Cerebellar nuclear complex (tissue), 1 donor: ENCODE measurements at places on chromosomes 4 and X.

DNA sequence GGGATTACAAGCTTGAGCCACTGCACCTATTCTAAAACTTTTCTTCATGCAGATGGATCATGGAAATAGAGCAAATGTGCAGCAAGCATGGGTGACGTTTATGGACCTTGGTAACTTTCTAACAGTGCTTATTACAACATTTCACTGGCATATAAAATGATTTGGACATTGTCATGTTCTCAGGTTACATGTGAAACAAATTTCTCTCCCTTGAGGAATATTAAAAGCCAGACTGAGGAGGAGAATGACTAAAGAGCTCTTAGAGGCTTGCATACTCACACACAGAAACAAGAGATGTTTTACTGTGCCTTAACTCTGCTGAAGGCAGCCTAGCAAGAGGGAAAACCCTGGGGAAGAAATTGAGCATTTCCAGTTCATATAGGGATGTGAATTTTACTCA lies 38.6 kb upstream of the GPR101 start:
- DNase-seq, result no peak

DNA sequence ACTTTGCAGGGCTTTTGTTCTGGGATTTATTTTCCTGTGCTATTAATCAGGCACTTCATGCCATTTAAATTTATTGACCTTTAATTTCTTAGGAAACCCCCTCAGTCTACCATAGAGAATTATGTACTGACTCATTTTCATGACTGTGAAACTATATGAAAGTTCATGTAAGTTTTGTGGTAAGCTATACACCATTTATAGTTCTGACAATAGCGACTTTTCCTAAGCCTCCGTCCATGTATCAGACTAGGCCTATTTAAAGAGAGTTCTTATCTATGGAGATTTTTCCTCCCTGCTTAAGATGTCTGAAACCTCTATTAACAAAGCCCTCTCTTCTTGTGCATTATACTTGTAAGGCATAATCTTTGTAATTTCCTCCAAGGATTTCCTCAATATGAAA lies 111.6 kb downstream of the AFF2 start:
- DNase-seq, result no peak

- DNase-seq, result no peak
Observed at GRCh38 chrX:66126662-66127061, 37.4 kb upstream of the HEPH start.

- no peak for DNase-seq
Observed at GRCh38 chr4:71004281-71004851, 10.9 kb downstream of the DCK start.

- DNase-seq, result no peak
Observed at GRCh38 chr4:55964046-55964445, 15.3 kb downstream of the CEP135 start.

GRCh38 chr4:149709640-149710039 lies 106.0 kb downstream of the IQCM start:
- DNase-seq, result no peak

DNA sequence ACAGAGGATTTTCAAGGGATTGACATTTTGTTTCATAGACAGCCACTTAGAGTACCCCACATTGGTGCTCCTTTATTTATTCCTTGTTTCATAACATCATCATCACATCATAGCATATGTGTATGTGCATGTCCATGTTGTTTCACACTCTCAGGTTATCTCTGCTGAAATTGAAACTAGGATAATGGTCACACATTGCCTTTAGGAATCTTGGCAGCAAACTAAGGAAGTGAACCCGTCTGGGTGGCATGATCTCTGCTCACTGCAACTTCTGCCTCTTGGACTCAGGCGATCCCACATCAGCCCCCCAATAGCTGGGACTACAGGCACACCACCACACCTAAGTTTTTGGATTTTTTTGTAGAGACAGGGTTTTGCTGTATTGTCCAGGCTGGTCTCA lies 234.2 kb upstream of the ANKRD50 start:
- DNase-seq, result no peak

DNA sequence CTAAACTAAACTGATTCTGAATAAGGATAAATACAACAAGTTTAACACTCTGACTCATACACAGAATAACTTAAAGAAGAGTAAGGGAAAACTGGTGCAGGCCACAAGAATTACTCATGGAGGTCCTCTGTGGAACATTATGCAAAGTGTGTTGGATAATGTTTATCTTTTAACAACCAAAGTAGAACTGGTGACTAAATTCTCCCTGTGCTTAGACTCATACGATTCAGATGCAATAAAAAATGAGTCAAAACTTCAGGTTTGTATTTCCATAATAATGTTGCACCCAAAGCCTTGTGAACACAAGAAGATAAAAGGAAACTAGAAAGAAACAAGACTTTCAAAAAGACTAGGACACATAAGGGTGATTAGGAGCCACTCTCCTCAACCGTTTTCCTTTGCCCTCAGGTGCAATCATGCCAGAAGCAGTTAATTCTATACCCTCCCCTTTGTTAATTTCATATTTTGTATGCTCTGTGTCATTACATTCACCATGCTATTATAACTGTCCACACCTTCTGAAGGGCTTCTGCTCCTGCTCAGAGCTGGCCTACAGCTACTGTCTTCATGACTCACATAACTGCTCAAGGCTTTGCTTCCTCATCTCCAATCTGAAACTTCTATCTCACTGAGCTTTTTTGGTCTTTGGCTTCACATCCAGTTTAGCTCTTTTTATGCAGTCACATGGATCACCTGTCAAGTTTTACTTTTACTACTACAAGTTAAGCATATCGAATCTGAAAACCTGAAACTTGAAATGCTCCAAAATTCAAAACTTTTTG lies 60.2 kb downstream of the KCNIP4 start:
- DNase-seq, result no peak

DNA sequence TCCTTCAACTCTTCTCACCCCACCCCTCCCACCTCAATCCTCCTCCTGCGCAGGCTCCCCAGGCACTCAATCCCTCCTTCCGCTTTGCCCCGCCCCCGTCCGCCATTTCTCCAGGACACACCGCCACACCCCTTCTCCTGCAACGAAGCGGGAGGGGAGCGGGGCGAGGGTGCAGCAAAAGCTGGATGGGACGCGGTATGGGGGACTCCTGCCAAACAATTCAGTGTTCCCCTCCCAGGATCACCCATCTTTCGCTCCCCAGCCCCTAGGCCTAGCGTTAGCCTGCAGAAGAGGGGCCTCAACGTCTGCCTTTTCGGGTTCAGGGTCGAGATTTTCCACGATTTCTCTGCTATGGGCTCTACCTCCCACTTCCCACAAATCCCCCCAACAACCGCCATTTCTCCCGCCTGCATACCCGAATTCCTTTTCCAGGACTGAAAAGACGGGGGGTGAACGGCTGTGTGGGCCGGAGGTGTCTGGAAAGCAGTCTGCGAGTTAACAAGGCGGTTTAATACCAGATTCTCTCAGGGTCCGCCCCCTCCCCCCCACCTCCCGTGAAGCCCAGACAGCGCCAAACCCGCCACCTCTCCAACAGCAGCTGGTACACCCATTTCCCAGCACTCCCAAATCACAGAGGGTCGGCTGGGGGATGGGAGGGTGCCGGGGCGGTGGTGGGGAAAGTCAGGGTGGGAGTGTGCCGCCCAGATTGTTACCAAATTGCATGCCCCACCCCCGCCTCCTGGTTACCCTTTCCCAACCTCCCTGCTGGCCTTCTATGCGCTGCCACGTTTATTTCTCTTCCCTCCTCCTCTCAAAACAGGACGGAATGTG lies 774 bp downstream of the ARMCX2 start:
- peak; percentile 1 for DNase-seq

- no peak for DNase-seq
Observed at GRCh38 chr4:100986360-100986868, 360.9 kb downstream of the PPP3CA start.

GRCh38 chr4:173380987-173381386 lies 10.2 kb downstream of the SAP30 start:
- no peak for DNase-seq

DNA sequence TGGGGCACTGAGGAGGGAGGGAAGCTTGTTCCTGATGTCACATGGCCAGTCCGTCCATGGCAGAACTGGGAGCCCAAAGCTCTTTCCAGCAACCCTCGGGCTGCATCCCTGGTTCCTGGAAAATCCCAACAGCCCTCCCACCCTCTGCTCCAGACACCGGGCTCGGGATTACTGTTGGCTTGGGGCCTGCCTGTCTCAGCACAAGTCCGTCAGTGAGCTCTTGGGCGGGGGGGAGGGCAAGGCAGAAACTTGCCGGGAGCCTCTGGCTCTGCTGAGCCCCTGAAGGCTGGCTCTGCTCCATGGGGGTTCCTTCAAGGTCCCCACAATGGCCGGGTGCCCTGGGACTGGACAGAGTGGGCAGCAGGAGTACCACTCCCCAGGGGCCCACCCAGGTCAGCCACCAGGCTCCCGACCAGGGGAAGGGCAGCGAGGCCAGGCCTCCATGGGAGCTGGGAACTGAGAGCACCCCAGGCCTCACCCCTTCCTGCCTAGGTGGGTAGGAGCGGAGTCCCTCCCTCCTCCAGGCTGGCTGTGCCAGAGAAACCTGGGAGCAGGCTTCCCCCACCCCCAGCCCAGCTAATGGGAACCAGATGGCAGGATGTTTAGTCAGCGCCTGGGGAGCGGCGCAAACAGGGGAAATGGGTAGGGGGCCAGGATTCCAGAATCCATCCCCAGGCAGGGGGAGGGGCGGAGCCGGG lies 6.4 kb upstream of the HAUS7 start:
- DNase-seq, result no peak

DNA sequence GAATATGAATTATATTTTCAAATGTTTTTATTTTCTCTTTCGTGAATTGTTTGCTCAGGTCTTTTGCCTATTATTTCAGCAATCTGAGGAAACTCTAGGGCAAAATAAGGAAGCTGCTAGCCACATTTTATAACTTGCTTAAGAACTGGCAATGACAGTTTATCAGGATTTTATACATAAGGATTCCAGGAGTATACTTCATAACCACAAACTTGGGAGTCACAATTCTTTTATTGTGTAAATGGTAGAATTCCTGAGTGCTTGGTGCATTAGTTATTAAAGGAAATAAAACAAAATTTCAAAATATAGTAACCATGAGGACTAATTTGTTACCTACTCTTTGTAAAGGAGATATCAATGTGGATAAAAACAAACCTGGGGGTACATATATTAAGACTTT lies 54.4 kb downstream of the PALLD start:
- no peak for DNase-seq

GRCh38 chr4:109118635-109119034 lies 183.8 kb downstream of the COL25A1 start:
- no peak for DNase-seq

DNA sequence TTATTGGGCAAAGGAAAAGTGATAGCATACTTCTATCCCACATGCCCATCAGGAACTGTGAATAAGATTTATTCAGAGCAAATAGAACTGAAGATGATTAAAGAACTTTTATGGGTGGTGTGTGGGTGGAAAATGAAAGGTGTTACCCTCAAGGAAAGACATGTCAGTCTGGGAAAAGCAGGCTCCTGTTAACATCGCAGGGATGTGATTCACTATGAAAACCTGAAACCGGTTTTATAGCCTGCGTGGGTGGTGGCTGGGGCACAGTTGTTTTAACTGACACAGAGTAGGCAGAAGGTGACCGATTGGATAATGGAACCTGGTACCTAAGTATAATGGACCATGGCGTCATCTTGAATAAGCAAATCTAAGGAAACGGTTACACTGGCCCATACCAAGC lies 61.3 kb upstream of the CASK start:
- no peak for DNase-seq

DNA sequence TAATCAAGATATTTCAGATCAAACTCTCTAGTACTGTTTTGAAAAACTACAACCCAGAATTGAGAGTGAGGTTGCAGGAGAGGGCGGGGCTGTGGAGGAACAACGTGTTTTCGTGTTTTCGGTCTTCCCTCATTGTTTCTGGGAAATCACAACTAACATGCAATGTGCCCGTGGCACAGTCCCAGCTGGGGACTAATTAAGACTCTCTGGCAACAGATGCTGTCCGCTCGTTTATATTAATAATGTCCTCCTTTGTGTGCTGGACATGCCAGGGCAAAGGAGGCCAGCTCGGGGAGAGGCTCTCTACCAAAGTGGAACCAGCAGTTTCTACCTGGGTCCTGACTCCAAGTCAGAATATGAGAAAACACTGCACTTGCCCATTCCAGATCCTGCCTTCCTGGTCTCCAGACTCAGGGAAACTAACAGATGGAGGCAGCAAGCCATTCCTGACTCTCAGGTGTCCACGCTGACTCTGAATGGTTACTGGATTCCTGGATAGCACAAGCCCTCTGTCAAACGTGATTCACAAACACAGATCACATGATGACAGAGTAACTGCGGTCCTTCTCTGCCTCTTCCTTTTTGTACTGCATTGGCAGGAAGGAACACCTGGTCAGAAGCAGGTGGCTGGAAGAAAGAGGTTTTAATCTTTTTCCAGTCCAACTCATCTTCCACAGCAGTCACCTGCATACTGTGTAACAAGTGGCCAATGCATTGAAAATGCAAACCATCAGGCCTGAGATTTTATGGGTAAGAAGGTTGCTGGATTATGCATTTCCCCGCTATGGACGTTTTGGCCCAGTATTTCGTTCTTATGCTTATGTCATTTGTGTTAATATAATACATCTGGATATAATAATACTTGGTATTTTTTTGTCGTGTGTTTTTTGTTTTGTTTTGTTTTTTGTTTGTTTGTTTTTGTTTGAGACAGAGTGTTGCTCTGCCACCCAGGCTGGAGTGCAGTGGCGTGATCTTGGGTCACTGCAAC lies 65.0 kb downstream of the COQ2 start:
- no peak for DNase-seq

DNA sequence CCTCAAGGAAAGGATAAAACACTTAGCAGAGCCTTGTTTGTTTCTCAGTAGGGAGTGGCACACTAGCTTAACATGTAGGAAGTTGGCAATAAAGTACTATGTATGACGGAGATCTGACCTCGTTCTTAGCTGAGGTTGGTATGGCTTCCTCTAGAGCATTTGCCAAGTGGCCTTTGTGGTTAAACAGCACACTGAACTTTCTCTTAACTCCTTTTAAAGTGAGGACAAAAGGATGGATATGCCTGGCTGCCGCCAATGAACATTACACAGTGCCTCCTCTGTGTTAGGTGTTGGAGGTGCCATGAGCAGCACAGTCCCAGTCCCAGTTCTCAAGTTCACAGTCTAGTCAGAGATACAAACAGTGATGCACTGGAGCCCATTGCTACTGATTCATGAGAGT lies 54.4 kb downstream of the VGLL1 start:
- no peak for DNase-seq

GRCh38 chr4:93698686-93699085 lies 129.9 kb upstream of the ATOH1 start:
- no peak for DNase-seq

DNA sequence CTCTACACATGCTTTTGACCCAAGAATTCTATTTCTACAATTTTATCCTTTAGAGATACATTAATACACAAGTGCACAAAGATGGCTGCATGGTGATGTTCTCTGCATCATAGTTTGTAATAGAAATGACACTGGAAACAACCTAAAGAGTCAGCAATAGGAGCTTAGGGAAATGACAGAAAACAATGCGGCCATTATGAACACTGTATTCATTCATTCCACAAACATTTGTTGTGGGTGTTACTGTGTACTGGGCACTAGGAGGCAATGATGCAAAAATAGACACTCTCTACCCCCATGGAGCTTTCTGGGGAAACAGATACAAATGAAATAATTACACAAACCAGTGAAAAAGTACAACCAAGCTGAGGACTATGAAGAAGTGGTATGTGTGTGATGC lies 32.0 kb downstream of the IDS start:
- DNase-seq, result no peak

GRCh38 chr4:110248831-110249253 lies 50.4 kb upstream of the ELOVL6 start:
- no peak for DNase-seq
